ENCODE measurements at places on chromosomes 3 and 15. TPM values are rescaled to one million over a fixed set of nuclear protein-coding genes. Genes with fewer than 3 reads are reported as not detected.

The EMC7 gene
- 60.8 TPM for total RNA-seq

The TMPRSS7 gene
- not detected for total RNA-seq

The SCG5 gene
- total RNA-seq = not detected

The CD200 gene
- total RNA-seq = not detected

The SLC6A11 gene
- not detected for total RNA-seq

The CFAP91 gene
- not detected for total RNA-seq

The SEMA3G gene
- total RNA-seq = 0.55 TPM

The CD200R1 gene
- 0.38 TPM for total RNA-seq

DNA sequence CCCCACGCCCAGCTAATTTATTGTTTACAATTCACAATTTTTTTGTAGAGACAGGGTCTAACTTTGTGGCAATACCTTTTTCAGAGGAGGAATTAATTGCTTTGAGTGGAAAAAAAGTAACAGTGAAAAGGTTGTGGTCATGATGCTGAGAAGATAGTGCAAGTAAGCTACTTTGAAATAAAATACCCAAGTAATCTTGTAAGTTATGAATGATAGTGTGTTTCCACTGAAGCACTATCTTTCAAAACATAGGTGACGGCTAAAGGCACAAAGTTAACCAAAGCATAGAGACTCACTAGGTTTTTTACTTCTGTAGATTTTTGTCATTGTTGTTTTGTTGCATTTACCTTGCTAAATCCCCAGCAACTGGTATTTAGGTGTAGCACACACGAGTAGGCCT lies 101.2 kb upstream of the C15orf61 start:
- H3K4me3 ChIP-seq = no peak overlapping the region
- DNase-seq = no peak
- no peaks in the 10 kb centered on the region for H3K27me3 ChIP-seq
- no peak overlapping the region for H3K27ac ChIP-seq

DNA sequence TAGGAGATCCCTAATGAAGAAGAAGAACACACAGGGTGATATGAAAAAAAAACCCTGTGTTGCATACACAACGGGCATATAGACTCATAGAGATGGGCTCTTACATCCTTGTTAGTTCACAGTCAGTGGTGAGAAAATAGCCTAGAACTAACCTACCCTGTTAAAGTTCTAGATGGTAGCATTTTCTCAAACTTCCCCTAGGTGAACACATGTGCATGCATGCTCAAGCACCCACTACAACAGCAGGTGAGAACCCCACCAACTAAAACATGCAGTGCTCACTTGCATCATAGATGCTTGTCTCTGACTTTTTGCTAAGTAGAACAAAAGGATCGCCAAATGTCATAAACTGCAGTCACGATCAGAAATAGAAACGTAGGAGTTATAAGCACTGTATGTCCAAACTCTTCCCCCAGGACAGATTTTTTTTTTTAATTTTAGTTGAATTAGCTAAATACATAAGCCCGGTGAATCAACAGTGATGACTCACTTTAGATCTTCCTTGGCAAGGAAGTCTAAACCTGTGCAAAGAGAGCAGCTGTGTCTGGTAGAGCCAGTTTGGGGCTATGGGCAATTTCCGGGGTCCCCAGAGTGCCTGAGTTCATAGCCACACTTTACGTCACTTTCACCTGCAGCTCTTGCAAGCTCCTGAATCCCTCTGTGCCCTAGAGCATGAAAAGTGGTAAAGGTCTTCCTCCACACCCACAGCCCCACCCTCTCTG lies 96.2 kb upstream of the SEMA6D start:
- H3K27ac ChIP-seq = no peak overlapping the region
- no peaks in the 10 kb centered on the region for H3K36me3 ChIP-seq
- H3K4me1 ChIP-seq = no peaks in the 10 kb centered on the region
- no peaks in the 10 kb centered on the region for H3K27me3 ChIP-seq
- no peak overlapping the region for H3K4me3 ChIP-seq

- no peak overlapping the region for H3K4me3 ChIP-seq
- no peaks in the 10 kb centered on the region for H3K4me1 ChIP-seq
- no peak for DNase-seq
- no peaks in the 10 kb centered on the region for H3K27me3 ChIP-seq
- H3K36me3 ChIP-seq = no peaks in the 10 kb centered on the region
- H3K27ac ChIP-seq = no peak overlapping the region
Observed at GRCh38 chr15:71170163-71170562, 54.9 kb downstream of the THSD4 start.

GRCh38 chr3:10456981-10457380 lies 48.4 kb downstream of the ATP2B2 start:
- no peaks in the 10 kb centered on the region for H3K36me3 ChIP-seq
- no peak for DNase-seq
- no peak overlapping the region for H3K27ac ChIP-seq
- no peaks in the 10 kb centered on the region for H3K4me1 ChIP-seq
- H3K4me3 ChIP-seq = no peak overlapping the region
